Prostate gland (tissue), 2 donors: ENCODE measurements at places on chromosomes 12 and 14. TPM values are rescaled to one million over a fixed set of nuclear protein-coding genes. Genes with fewer than 3 reads are reported as not detected.
A peak's percentile ranks its signal among the peaks of the same experiment; 100 is the strongest.

The CSAD gene
- 30.8 TPM for total RNA-seq

DNA sequence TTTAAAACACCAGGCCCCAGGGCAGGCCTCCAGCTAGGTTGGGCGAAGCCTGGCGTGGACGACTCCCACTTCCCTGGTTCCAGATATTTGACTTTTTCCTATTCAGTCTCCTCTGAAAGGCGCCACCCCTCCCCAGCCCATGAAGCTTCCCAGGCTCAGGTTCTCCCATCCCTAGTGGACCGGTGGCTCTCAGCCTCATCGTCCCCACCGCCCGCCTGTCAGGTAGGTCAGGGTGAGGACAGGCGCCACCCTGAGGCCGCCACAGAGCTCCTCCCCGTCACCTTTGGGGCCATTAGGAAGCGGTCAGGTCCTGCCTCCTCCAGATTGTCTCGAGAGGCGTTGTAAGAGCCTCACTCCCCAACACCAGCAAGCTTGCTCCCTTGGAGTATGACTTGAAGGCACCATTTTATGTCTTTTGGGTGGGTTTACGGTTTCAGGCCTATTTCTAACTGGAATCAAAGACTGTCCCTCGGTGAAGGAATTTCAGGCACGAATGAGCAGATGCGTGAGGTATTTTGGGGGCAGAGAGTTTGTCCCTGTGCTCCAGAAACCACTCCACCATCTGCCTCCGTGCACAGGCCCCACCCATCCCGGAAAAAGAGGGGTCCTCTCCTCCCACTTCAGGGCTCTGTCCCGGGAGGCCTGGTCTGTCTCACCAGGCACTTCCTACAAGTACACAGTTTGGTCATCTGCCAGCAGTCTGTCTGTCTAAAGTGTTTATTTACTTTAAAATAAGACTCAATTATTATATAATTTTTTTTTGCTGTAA, 55.6 kb downstream of the TSPAN9 start:
- DNase-seq: no peak
- H3K4me1 ChIP-seq: peaks cover 3% of the 10 kb centered on the region
- no peak overlapping the region for H3K27ac ChIP-seq

DNA sequence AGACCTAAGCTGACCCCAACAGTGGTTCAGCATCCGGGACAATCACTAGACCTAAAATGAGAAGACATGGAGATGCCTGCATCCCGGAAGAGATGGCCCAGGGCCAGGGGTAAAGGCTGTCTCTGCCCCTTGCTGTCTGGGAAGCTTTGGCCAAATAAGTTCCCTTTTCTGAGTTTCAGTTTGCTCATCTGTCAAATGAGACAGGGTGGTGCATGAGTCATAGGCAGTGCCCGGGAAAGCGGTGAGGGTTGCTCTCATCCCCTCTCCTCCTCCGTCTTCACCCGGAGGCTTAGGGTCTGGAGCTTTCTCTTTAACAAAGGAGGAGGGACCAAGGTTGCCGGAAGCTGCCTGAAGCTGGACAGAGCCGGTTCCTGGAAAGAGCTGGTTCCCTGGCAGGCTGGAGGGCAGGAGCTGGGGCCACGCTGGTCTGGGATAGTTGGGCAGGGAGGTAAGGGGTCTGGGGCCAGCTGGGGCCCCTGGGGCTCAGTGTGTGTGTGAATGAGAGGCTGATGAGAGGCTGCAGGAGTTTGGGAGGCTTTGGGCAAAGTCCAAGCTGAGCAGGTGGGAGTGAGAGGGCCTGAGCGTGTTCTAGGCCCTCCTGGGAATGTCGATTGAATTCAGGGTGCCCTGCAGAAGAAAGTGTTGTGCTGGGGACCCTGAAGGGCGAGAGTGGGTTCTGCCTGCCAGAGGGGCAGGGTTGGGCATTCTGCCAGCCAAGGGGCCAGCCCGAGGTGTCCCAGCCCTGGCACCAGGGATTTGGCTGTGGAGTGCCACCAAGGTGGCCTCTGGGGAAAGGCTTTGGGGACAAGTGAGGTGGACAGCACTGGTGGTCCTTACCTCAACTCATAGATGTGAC, at the start of gene SDSL:
SDSL (plus strand) TSS at position 351 of the 856 bp plus-strand sequence. CDS start 5,603 bp downstream, outside the sequence.
- H3K36me3 ChIP-seq: no peaks in the 10 kb centered on the region
- DNase-seq: peak; percentile 49
- peak within 1 kb of the TSS; percentile 36 for H3K4me3 ChIP-seq

DNA sequence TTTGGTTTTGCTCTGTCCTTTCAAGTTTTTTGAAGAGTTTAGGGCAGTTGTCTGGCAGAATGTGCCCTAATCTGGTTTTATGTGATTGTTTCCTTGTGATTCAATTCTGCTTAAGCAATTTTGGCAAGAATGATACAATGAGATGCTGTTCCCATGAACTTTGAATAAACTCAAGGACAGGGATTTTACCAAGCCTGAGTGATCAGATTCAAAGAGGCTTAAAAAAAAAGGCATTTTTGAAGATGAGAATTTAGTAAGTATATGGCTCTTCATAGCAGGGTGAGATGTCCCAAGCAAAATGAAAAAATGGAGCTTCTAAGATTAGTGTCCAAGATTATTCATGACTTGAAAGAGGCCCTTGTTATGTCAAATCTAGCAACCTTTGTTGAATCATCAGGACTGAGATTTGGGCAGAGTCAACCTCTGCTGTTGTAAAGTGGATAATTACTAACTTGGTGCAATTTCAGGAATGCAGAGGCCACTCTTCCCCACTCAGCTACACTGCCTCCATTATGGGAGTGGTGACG, 180.6 kb upstream of the NUDT4 start:
- no peak for DNase-seq
- no peaks in the 10 kb centered on the region for H3K36me3 ChIP-seq
- peaks cover 8% of the 10 kb centered on the region for H3K4me1 ChIP-seq

DNA sequence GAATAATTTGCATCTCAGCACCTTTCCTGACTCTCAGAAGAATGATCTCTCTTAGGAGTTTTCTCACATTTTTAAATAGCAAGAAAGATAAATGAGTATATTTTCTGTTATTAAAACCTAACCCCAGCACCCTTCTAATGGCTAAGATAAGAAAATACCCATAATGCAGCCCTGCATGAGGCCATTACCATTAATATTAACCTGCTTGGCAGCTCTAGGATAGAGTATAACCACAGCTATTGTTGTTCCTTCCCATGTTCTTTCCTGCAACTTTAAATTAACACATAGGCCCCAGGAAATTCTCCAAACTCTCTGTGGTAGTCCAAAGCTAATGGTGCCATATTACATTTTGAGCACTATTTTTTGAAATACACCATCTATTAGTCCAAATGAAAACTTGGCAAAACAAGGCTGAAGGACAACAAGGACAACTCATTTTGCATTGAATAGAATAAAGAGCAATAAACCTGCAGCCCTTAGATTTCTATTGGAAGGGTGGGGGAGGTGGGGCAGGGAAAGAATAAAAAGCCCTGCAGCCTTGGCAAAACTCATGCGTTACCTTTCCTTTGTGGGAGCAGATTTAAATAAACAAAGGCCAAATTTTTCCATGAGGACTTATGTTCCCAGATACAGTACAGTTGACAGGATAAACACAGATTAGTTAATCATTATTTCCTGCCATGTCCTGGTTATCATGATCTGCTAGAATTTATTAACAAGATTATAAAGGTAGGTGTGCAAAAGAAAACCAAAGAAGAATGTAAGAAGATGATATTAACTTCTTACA, 46.9 kb downstream of the BTG1 start:
- no peak overlapping the region for H3K27ac ChIP-seq
- H3K4me1 ChIP-seq: no peaks in the 10 kb centered on the region
- H3K36me3 ChIP-seq: no peaks in the 10 kb centered on the region
- H3K27me3 ChIP-seq: no peaks in the 10 kb centered on the region

- no peaks in the 10 kb centered on the region for H3K27me3 ChIP-seq
- no peaks in the 10 kb centered on the region for H3K36me3 ChIP-seq
- no peak overlapping the region for H3K4me3 ChIP-seq
- H3K4me1 ChIP-seq: no peaks in the 10 kb centered on the region
- no peak overlapping the region for H3K27ac ChIP-seq
Observed at GRCh38 chr12:45248095-45248494, 32.2 kb downstream of the ANO6 start.

The SLC8A3 gene
- 0.62 TPM for total RNA-seq
